Activated T-cell treated with anti-CD3 and anti-CD28 coated beads, Interleukin-2, amount 50 U/mL, for 4 hours (primary cell): ENCODE measurements at places on chromosomes 1 and 21.

- no peak for DNase-seq
Measured at GRCh38 chr1:91234181-91234580, 170.5 kb downstream of the HFM1 start.

DNA sequence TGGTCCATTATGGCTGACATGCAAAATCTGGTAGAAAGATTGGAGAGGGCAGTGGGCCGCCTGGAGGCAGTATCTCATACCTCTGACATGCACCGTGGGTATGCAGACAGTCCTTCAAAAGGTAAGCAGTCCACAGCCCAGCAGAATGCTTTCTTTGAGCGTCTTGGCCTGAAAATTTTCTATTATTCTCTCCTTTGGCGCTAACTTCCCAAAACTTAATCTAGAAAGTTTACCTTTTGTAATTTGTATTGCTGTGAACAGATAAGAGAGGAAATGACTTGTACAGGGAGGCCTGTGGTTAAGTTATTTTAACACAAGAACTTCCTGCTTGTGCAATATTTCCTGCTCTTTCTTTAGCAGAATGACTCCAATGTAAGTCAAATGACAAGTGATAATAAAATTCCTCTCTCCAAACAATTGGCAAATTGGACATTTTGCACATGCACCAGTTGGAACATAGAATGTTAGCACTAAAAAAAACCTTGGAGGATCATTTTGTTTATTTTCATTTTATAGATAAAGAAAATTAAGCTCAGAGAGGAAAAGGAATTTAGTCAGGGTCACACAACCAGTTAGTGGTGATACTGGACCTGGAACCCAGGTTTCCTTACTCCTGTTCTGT is 18.9 kb downstream of the CAP1 start:
- DNase-seq, result no peak

DNA sequence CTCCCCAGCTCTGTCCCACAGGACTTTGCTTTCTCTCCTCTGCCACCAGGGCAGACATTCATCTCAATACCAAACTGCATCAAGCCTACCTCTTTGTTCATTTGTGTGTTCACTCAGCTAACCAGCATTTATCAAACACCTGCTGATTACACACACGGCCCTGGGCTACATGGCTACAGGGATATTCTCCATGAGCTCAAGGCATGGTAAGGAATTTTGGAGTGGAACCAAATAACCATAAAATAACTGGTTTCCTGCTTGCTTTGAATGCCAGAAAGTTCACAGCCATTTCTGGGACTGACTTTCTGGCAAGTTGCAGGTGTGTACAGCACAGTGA is 54.6 kb downstream of the LDLRAD2 start:
- no peak for DNase-seq

DNA sequence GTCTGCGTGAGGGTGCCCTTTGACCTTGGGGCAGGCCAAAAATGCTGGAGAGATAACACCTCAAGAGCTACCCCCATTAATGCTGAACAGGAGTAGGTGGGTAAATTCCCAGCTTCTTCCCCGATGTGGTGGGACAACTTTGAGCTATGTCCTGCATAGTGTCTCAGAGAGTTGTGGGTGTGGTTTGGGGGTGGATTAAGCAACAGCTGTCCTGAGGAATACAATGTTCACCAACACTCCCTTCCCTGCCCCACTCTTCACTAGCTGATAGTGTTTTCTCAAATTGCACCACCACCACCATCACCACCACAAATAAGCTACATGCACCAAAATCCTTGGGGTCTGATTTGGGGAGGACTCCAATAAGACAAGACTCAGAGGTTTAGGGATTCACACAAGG is 258.4 kb downstream of the HLX start:
- DNase-seq, result no peak

GRCh38 chr1:113048064-113048463 is 24.9 kb upstream of the LRIG2 start:
- DNase-seq, result no peak

- no peak for DNase-seq
Measured at GRCh38 chr1:35847935-35848565, 35.0 kb upstream of the AGO1 start.

DNA sequence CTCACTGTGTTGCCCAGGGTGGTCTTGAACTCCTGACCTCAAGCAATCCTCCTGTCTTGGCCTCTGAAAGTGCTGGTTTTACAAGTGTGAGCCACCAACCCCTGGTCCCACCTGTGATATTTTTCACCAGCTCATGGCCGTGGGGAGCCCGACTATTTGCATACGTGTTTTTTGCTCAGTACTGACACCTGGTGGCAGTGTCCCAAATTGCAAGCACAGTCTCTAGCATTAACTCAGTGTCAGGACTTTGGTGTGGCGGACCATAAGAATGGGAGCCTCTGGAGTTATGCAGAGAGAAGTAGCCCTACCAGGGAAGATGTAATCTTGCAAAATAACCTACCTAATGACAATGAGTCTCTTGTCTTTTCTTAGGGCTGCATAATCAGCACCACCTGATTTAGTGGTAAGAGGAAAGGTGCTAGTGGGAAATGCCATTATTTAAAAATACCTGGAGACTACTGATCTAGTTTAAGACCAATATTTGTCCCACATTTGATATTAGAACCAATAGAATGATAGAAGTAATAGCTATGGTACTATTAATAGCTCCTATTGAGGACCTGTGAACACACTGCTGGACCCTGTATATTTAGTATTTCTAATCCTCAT is 305.4 kb downstream of the DISC1 start:
- DNase-seq, result peak; percentile 26

DNA sequence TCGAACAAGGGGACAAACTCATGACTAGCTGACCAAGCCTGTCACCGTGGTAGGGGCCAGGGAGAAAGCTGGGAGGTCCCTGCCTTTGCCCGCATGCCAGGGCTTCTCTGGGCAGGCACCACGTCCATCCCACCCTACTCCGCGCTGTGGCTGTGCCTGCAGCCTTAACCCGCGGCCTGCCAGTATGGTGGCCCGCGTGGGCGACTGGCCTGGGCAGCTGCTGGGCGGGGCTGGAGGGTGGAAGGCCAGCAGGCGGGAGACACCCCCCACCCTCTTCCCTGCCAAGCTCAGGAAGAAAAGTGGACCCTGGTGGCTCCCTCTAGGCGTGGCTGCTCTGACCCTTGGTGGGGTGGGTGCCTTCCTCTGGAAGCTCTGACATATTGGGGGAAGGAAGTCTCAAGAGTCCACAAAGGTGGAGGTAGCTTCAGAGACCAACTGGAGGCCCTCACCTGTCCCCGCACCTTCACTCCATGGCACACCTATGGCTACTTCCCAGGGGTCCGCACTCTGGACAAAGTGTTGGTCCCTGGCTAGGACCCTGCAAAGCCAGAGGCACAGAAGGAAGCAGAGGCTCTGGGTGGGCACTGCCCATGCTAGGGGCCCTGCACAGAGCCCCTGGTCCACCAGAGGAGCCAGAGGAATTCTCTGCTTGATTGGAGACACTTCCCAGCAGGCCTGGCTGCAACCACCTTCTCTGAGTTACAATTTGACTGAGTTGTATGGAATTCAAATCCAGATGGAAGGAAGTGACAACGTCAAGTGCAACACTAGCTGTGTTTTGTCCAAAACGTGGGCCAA is 3.3 kb upstream of the SKI start:
- DNase-seq, result no peak

GRCh38 chr1:243559575-243560162 is 290.4 kb downstream of the AKT3 start:
- no peak for DNase-seq

DNA sequence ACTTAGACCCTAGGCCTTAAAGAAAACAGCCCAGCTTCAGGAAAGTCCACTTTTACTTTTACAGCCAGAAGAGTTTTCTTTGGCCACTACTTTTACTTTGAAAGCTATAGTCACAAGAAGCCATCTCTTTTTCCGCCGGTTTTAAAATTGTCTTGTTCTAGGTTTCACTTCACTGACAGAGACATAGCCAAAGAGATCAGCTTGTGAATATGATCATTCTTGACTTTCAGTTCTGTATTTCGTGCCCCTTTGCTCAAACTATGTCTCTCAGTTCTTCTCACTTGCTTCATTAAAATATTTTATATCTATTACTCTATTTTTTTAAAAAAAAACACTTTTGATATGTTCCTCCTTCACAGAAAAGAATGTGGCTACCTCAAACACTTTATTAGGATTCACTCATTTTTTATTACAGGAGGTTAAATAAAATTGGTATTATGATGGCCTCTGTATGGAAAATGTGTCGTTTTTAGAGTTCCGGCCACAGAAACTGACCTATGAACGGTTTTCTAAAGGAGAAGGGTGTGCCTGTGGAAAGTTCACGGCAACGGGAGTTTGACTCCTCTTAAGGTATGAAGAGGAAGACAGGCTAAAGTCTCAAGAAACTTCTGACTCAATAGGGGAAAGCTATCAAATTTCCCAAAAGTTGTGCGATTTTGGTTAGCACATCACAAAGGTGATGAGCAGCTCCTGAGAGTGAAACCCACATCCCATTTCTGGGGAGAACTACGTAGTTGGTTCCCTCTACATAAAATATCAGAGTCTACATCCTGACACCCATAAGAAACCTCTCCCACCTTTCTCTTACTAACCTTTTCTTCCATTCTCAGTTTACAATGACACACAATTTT is 1.2 kb downstream of the MCOLN2 start:
- DNase-seq, result no peak

- no peak for DNase-seq
Measured at GRCh38 chr1:164907666-164908065, 348.7 kb downstream of the PBX1 start.

DNA sequence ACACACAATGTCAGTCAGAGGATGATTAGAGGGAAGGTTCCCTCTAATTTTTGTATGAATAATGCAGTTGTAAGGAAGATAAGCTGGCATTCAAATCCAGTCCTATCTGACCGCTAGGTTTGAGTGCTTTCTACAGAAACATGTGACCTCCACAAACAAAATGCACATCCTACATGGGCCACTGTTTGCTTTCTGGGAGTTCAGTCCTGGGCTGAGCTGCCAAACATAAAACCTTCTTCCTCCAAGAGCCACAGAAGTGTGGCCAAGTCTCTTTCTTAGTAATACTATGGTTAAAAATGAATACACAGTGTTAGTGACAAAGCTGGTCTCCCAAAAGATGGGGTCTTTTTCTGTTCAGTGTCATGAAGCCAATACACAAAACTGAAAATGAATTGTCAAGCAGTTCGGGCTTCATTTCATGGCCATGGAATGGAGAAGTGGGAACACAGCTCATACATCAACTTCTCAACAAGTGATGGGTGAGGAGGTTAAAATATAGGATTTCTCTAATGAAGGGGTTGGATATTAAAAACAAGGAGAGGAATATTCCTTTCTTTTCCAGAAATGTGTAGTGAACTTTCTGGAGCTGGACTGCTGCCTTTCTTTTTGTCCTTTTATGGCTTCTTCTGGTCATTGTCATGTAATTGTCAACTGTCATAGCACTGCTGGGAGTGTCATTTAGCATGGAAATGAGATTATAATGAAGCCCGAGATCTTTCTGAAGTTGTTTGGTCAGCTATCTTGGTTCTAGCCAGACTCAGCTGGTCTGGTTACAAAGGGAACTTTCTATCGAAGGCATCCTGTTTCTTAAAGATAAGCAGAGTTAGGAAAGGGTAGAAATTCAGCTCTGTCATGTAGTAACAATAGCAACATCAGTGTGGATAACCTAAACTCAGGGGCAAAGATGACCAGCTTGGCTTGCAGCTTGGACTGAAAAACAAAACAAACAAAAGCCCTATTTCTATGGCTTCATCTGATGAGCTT is 135.1 kb downstream of the CHD1L start:
- DNase-seq, result no peak

DNA sequence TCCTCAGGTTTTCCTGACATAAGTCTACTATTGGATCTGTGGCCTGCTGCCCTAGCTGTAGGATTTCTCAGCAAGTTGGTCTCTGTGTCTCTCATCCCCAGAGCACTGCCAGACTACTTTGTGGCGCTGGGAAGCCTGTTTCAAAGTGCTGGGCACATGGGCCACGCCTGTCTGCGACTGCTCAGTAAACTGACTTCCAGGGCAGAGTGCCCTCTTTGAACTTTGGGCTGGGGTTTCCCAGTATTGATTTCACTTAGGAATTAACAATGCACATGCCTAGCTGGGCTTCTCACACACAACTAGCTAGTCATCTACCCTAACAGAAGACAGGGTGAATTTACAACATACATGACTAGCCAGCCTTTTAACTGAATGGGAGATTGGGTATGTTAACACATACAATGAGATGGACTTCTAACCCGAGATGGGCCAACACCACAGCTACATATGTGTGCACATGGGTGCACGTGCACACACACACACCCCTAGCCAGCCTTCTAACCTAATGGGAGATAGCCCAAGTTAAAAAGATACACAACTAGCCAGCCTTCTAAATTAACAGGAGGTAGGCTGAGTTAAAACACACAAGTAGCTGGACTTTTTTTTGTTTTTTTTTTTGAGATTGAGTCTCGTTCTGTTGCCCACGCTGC is 6.9 kb upstream of the TRIM17 start:
- no peak for DNase-seq

DNA sequence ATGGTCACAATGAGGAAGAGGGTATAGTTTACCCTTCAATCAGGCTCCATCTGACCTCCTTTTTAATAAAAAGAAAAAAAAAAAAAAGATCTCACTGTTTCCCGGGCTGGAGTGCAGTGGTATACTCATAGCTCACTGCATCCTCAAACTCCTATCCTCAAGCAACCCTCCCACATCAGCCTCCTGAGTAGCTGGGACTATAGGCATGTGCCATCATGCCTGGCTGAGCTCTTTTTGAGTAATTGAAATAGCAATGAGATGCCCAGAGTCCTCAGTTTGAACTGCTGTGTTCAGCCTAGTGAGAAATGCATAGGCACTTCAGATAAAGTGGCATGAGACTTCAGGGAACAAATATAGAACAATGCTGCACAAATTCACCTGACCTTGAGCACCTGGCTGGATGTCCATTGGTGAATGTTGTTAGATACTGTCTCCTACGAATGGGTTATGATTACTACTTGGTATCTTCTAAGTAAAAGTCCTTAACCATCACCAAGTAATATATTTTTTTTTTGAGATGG is 67.6 kb downstream of the NR5A2 start:
- DNase-seq, result no peak

- DNase-seq, result no peak
Measured at GRCh38 chr1:16903054-16903453, 7.3 kb downstream of the RNU1-2 start.

DNA sequence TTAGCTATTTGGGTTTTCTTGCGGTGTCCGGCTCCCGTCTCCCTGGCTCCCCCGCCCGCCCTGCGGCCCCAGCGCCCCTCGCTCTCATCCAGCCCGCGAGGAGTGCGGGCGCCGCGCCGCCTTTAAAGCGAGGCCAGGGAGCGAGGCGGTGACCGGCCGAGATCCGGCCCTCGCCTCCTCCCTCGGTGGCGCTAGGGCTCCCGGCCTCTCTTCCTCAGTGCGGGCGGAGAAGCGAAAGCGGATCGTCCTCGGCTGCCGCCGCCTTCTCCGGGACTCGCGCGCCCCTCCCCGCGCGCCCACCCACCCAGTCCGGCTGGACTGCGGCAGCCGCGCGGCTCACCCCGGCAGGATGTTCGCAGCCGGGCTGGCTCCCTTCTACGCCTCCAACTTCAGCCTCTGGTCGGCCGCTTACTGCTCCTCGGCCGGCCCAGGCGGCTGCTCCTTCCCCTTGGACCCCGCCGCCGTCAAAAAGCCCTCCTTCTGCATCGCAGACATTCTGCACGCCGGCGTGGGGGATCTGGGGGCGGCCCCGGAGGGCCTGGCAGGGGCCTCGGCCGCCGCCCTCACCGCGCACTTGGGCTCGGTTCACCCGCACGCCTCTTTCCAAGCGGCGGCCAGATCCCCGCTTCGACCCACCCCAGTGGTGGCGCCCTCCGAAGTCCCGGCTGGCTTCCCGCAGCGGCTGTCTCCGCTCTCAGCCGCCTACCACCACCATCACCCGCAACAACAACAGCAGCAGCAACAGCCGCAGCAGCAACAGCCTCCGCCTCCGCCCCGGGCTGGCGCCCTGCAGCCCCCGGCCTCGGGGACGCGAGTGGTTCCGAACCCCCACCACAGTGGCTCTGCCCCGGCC is 492 bp downstream of the HLX start:
- no peak for DNase-seq
